ENCODE measurements at places on chromosomes 12 and 14.

- no peak for DNase-seq
Observed at GRCh38 chr12:4862809-4863208, 46.9 kb upstream of the KCNA1 start.

- DNase-seq: peak; percentile 52
Observed at GRCh38 chr12:82203086-82203485, 155.1 kb downstream of the CCDC59 start.

GRCh38 chr14:81342850-81343580 lies 57.1 kb downstream of the STON2 start:
- DNase-seq: peak; percentile 74

DNA sequence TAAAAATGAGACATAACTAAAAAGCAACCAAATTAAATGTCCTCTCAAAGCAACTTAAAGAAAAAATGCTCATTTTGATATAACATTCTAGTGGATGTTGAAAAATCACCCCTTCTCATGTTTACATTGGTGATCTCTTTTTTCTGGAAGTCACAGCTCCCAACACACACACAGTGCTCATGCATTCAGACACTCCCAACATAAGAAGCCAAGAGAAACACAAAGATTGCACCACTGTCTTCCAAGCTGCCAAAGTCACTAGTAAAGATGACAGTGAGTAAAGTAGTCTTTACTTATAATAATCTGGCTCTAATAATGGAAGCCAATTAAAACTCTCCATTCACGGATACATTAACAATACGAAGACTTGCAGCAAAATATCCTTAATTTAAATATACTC lies 218.4 kb downstream of the NTF3 start:
- no peak for DNase-seq
